Stimulated activated CD4-positive, alpha-beta T cell treated with anti-CD3 and anti-CD28 coated beads, Interleukin-4, amount 100 ng/mL, for 1 hour (primary cell): ENCODE measurements at places on chromosomes 2 and 18.

- no peak for DNase-seq
These were observed 25.7 kb downstream of the RHOB start for GRCh38 chr2:20472569-20472968.

- DNase-seq = no peak
These were observed 214.6 kb upstream of the HAAO start for GRCh38 chr2:43006834-43007543.

GRCh38 chr18:36360256-36360909 lies 62.9 kb downstream of the FHOD3 start:
- DNase-seq = no peak

GRCh38 chr18:41745166-41746049 lies 209.6 kb upstream of the PIK3C3 start:
- DNase-seq = no peak

DNA sequence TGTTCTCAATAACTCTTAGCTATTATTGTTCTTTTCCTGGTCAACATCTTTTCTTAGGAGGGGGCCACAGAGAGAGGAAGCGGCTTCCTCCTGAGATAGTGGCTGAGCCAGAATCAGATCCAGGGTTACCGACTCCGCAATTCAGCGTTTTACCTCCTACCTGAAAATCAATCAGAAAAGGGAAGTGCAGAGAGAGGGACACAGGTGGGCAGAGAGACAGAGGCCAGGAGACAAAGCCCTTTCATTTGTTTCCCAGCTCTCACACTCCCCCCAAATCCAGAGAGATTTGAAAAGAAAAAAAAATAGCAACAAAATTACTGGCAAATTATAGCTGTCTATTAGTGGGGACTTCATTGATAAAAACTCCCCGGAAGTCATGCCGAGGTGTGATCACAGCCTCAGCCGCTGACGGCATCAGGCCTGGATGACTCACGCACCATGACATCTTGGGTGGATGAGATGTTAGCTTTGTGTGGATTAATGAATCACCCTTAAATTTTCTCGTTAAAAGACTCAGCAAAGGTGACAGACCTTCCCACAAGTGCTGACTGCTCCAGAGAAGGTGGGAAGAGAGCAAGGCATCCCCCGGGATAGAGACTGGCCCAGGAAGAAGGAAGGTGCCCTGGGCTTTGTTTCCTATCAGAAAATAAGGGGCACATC lies 120.7 kb downstream of the LOXHD1 start:
- no peak for DNase-seq

DNA sequence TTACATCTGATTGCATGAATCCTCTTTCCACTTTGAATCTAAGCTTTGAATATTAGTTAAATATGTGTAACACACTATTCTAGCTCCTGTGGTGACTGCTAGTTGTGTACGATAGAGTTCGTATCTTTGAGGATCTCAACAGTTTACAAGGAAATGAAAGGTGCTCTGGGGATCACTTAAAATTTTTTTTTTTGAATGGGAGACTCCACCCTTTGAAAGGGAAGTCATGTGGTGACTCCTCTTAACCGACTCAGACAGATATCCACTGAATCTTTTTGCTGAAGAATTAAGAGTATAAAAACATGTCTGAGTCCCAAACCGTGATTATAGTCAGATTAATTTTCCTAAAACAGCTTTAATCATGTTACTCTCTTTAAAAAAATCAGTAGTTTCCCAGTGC lies 4.0 kb downstream of the CLIP4 start:
- no peak for DNase-seq

DNA sequence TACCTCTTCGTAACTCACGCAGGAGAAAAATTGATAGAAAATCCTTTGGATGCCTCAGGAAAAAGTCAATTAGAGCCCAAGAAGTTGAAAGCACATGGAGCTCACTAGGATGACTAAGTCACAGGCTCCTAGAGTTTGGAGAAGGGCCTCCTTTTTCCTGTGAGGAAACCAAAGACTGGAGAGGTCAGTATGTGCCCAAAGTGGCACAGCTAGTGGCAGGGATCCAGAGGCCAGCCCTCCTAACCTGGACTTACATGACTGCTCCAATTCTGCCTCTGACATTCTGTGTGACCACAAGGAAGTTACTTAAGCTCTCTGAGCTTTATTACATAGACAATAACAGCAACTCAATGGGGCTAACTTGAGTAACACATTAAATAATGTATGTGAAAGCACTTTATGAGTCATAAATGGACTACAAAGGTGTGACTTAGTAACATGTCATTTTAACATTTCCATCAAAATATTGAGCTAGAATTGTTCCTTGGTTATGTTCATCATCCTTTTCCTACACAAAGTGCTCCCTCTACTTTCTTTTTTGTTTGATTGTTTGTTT lies 91.6 kb downstream of the DHRS9 start:
- no peak for DNase-seq

DNA sequence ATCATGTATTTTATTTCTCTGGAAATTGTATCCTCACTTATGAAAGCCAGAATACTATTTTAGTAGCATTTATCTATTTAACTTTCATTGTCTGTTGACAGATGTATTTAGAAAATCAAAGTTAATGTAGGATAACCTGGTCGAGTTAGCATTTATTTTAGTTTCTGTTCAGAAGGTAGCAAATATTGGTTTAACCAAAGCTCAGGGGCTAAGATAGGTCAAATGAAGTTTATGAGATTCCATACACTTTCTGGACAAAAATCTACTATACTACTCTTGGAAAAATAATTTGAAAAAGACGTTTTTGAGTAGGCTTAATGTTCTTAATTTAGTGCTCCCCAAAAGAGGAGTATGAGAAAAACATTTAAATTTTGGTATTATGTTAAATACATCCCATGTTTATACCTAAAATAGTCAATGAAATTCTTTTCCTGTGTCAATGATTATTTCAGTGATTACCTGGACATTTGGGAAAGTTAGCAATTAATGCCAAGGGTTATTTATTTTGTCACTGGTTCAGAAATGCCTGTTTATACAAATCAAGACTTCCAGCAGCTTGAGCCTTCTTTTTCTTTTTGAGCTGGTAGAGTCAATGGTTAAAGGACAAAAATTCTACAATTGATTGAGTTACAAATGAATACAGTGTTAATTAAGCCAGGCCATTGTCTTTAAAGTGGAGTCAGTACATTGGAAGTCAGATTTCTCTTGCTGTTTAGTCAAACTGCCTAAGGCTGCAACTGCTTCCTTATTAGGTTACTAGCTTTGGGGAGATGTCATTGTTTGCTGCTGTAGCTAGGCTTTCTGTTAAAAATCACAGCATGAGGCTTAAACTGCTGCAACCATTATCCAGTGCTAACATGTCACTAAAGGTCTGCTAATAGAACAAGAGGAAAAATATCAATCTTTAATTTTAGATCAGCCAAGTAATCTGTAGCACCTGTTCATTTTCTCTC lies 182.3 kb downstream of the CAMKMT start:
- no peak for DNase-seq

DNA sequence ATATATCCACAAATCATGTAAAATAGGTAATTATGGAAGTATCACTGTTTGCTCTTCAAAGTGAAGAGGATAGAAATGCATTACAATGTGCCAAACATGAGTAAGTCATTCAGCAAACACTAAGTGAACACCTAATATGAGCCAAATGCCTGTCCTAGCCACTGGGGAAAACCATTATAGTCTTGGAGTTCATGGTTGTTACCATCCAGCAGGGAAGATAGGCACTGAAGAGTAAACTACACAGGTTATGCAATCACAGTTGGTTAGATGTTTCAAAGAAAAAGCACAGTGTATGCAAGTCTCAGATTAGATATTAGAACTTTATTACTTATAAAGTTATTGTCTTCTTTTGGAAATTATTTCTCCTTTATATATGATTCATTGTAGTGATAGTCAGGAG lies 3.9 kb upstream of the SERPINB2 start:
- no peak for DNase-seq

DNA sequence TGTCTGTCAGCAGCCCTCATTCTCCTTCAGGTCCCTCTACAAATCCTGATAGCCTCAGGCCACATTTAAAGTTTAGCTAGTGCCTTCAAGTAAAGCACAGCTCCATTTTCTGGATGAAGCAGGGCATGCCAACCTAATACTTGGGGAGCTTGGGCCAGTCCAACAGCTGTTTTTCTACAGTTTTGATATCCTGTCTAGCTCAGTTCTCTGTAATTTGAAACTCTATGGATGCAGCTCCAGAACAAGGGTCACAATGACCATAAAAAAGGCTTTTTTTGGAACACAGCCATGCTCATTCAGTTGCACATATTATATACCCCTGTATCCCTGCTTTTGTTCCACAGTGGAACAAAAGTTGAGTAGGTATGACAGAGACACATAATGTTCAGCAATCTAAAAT lies 373.5 kb downstream of the SUCLG1 start:
- DNase-seq = no peak

- DNase-seq = no peak
These were observed 371.9 kb downstream of the RAD51AP2 start for GRCh38 chr2:17146358-17146757.

- DNase-seq = no peak
These were observed 287.0 kb upstream of the SLC14A2 start for GRCh38 chr18:45328296-45328695.

DNA sequence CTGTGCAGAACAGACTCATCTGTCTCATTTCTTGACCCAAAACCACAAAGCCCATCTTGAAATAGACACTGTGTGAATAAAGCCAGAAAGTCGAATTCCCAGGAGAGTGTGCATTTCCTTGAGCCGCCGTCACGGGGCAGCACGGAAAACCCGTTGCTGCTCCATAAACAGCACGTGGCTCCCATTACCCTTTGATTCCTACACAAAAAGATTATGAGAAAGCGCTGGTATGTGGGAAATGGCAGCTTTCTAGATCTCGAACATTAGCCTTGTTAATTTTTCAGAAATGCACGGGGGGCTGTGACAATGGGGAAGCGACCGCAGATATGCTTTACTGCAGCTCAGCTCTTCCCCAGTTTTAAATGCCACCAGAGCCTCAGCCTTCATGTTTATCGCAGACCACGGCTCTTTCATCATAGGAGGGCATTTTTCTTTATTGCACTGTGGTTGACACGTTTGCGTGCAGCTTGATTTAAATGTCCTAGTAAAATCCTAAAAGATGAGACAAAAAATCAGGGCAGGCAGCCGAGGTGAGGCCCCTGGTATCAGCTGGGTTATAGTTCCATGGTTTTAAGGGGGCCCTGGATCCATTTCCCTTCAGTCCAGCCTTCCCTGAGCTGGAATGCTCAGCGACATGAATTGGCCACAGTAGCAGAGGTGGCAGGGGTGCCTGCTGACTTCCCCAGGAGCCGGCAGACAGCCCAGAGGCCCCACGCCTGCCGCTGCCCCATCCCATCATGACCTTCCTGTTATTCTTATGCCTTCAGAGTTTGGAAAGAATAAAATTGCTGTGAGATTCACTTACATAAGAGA lies 249.3 kb downstream of the NDUFA10 start:
- DNase-seq = no peak

DNA sequence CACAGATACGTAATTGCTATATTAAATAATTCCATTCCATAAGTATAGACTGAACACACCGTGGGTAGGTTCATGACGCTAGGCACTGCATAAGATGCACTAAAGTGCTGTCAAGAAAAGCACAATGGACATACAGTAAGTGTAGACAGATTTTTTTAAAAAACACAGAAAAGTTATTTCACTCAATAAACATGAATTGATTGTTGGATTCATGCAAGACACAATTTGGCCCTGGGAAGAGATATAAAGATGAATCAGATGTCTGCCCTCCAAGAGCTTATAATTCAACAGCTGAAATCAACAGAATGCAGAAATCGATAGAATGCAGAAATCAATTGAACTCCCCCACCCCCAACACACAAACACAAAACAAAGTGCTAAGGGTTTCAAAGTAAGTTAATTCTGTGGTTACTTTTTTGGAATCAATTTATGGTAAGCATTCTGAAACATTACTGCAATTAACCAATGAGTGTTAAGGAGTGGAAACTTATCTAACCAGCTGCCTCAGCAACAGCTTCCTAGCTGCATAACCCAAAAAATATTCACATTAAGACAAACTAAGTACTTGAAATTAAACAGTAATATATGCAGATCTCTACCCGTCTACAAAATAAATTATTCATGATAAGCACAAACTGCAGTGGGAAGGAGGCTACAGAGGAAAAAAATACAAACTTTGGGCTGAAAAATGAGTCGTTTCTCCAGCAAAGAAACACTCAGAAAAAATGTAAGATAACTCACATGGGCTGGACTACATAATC lies 1.6 kb downstream of the NBAS start:
- DNase-seq = no peak

GRCh38 chr2:69177785-69178636 lies 165.0 kb downstream of the ANTXR1 start:
- no peak for DNase-seq

- DNase-seq = no peak
These were observed 20.7 kb downstream of the B3GNT2 start for GRCh38 chr2:62216616-62217015.

- no peak for DNase-seq
These were observed 634.6 kb upstream of the SLC39A10 start for GRCh38 chr2:195022508-195022830.

DNA sequence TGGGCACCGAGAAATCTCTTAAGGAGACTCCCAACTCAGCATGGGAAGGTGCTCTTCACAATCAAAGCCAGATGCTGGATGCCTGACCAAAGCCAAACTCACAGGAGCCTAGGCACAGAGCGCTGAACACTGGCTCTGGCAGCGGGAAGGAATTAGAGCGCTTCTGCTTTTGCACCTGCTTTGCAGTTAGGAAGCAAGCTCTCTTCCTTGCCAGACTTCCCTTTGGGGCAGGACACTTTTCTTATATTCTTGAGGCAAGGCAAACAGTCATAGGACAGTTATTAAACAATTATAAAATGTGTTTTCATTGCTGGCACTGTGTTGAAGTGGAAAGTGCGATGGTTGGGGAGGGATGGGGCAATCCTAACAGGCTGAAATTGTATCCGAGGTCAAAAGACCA lies 79.6 kb upstream of the DNMT3A start:
- DNase-seq = no peak

- DNase-seq = no peak
These were observed 15.2 kb downstream of the GNLY start for GRCh38 chr2:85709401-85709811.

- DNase-seq = no peak
These were observed 42.8 kb downstream of the SOX11 start for GRCh38 chr2:5734859-5735520.

GRCh38 chr2:68287580-68288441 lies 31.9 kb downstream of the CNRIP1 start:
- no peak for DNase-seq

GRCh38 chr2:11073776-11074175 lies 81.5 kb upstream of the SLC66A3 start:
- no peak for DNase-seq

GRCh38 chr2:116491292-116491691 lies 1323.2 kb upstream of the DDX18 start:
- DNase-seq = no peak

DNA sequence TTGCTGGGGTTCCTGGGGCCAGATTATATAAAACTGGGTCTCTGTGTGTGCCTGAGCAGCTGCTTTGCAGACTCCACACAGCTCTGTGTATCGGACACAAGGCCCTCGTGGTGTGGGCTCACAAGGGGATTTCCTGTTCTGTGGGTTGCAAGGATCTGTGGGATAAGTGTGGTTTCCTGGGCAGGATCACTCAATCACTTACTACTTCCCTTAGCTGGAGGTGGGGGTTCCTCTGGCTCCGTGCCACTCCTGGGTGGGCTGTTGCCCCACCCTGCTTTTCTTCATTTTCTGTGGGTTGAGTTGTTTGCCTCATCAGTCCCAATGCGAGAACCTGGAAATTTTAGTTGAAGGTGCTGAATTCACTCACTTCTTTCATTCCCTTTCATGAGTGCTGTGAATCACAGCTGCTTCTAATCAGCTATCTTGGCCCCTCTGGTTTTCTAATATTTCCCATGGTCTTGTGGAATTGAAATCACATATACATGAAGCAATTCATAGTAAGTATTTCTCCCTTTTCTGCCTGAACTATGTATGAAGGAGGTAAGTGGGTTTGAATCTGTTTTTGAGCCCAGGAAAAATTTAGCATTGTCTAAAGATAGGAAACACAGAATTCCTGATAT lies 196.3 kb downstream of the DCDC2C start:
- DNase-seq = no peak
